NCI-H2107 (cell line): ENCODE measurements at places on chromosomes 4 and X.

DNA sequence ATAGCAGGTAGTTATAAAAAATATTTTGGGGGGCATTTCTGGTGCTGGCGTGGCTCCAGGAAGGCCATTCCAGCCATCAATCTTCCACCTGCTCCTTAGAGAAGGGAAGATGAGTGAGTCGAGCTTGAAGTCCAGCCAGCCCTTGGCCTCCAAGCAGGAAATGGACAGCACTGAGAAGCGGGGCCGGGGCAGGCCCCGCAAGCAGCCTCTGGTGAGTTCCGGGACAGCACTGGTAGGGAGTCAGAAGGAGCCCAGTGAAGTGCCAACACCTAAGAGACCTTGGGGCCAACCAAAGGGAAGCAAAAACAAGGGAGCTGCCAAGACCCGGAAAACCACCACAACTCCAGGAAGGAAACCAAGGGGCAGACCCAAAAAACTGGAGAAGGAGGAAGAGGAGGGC is 29.2 kb upstream of the COX18 start:
- no peak for DNase-seq

GRCh38 chr4:121977251-121978171 is 25.7 kb upstream of the TRPC3 start:
- DNase-seq, result no peak

- DNase-seq, result no peak
Observed at GRCh38 chr4:162075726-162076125, 88.1 kb downstream of the FSTL5 start.

GRCh38 chr4:107850438-107850837 is 25.7 kb downstream of the SGMS2 start:
- no peak for DNase-seq

DNA sequence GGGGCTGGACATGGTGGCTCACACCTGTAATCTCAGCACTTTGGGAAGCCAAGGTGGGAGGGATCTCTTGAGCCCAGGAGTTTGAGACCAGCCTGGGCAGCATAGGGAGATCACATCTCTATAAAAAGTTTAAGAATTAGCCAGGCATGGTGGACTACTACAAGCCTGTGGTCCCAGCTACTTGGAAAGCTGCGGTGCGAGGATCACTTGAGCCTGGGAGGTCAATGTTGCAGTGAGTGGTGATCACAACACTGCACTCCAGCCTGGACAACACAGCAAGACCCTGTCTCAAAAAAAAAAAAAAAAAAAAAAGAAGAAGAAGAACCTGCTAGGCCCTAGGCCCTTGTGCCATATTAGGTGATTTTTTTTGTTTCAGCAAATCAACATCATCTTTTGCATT is 12.2 kb downstream of the SRD5A3 start:
- DNase-seq, result no peak

DNA sequence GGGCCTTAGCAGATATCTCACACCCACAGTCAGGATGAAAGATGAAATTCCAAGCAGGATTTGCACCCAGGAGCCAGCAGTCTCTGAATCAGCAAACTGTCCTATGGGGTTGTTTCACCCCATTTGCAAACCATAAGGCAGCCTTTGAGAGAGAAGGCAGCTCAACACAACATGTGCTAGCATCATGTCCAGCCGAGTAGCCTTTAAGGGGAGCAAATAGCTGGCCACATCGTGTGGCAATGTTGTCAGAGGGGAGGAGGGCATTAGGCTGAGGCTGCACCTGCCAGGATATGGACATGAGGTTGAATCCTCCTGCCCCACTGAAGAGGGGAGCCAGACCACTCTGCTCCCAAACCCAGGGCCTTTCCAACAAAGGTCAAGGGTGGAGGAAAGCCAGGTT is 20.6 kb upstream of the PJA1 start:
- no peak for DNase-seq

DNA sequence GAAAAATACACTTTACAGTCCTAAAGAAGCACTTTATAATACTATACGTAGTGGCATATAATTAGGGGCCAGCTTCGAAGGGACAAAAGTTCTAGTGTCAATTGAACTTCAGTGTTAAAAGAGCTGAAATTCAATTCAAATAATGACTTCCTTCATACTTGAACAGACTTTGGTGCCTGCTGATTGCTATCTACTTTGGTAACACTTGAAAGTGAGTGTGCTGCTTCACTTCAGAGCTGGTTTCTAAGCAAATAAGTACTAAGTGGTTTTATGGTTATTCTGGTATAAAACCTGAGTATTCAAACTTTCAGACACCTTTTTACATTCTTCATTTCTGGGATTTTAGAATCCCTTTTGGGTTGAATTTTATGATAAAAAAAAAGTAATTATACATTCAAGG is 107.0 kb downstream of the SLC4A4 start:
- DNase-seq, result no peak

DNA sequence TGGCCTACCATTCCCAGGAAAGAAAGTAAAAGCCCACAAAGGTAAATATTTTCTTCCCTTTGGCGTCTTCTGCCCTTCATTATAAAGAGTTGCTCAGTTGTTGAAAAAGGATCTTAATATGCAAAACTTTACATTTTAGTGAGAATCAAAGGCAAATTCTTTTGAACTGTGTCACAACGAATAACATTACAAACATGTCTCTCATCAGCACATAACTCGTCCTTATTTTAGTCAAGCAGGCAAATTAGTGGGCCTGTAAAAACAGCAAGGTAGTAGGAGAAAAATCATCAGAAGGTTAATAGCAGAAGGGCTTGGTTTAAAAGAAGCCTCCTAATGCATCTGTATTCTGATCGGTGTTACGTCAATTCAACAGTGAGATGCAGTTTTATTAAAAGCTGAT is 647.3 kb upstream of the DIPK2B start:
- no peak for DNase-seq

DNA sequence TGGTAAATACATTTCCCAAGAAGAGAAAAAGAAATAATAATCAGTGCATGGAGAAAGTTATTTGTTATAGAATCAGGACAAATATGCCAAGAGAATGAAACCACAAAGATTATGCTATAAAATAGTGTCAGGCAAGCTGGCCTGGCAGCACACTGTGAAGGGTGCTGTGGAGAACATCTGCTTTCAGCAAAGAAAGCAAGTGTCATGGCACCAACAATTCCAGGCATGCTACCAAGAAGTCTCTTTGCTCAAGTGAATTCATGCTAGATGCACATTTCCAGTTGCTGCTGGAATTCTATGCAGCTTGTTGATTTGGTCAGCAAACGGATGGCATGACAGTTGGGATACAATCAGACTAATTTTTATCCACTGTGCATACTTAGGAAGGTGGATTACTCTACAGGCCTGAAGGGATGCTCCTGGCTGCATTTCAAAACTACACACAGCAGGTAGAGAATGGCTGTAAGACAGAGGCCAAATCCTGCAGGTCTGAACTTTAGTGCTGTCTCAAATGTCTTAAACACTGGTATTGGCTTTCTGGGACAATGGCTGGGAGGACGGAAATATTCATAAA is 154.6 kb upstream of the FAT1 start:
- no peak for DNase-seq

GRCh38 chrX:45842207-45842925 is 641.7 kb upstream of the DIPK2B start:
- DNase-seq, result no peak

GRCh38 chr4:103853627-103854026 is 133.8 kb upstream of the TACR3 start:
- no peak for DNase-seq

DNA sequence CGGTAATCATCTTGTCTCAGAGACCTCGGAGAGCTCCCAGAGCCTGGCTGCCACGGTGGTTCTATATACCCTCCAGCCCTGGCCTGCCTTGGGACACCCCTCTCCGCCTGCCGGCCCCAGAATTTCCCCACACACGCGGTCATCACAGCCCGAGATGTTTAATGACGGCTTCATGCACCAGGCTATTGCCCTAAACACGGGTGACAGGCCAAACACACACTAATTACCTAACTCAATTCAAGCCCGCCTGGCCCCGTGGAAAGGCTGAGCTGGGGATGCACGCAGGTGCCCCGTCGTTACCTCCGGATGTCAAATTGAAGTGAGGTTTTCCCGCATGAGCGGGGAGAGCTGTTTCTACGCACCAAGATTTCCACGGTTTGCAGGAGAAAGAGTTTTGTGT is 72.9 kb upstream of the PPP2R3B start:
- DNase-seq, result no peak

DNA sequence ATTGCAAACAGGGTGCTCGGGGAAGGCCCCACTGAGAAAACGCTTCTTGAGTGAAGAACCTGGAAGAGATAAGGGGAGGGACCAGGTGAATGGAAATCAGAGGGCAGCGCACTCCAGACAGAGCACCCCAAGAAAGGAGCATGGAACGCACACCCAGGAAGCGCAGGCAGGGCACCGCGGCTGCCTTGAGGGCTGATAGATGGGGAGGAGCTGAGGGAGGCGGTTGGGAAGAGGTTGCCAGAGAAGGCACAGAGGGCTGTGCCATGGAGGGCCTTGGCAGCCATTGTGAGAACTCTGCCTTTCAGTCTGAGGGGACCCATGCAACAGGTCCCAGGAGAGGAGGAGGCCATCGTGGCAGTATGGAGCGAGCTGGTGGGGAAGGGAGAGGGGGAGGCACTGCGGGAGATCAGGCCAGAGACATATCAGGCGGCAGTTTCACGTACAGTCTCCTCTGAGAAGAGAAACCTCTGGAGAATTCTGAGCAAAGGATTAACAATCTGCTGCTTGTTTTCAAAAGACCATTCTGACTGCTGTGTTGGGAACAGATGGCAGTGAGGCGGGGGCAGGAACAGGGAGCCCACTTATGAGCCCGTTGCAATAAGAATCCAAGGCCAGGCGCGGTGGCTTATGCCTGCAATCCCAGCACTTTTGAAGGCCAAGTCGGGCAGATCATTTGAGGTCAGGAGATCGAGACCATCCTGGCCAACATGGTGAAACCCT is 83.7 kb downstream of the PCYT1B start:
- no peak for DNase-seq

GRCh38 chr4:189237340-189237739 is 703.3 kb upstream of the FRG1 start:
- no peak for DNase-seq

DNA sequence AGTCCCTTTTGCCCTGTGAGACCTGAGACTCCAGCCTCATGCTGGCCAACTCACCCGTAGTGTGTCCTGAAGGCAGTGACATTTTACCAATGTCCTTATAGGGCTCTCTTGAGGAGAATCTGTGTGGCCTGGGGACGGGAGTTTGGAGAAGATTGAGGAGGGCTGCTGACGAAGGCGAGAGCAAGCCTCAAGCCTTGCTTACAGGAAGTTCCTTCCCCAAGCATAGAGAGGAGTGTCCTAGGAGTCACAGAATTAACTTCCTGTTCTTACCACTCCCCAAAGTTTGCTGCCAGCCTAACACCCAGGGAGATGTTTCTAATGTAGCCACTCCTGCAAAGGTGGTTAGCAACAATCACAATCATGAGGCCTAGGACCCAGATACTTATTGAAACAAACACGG is at the start of gene NXF3:
NXF3 (minus strand) TSS at position 202 of the 400 bp plus-strand sequence; CDS start at position 82, 120 bp downstream.
- no peak for DNase-seq

- no peak for DNase-seq
Observed at GRCh38 chr4:84389406-84389805, 109.7 kb downstream of the NKX6-1 start.

DNA sequence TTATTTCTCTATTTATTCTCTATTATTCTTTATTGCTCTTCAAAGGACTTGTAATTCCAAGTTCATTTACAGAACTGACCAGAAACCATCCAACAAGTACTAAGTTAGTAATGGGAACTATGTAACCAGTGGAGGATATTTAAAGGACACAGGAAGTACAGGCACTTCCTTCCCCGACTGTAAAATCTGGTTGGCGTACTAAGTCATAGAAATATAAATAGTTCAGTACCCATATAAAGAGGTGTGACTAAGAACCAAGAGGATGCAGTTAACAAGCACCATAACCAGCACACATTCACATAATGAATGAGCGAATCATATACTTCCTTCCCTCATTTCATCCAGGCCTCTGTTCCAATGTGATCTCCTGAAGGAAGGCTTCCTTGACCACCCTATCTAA is 3.6 kb upstream of the EIF4E start:
- DNase-seq, result no peak
